ENCODE measurements at places on chromosomes 11 and 22. TPM values are rescaled to one million over a fixed set of nuclear protein-coding genes. Genes with fewer than 3 reads are reported as not detected.

The RGL4 gene
- not detected for total RNA-seq

The KRTAP5-8 gene
- not detected for total RNA-seq

The OR6A2 gene
- 0.15 TPM for total RNA-seq

The FREY1 gene
- 1.4 TPM for total RNA-seq

The TRIM48 gene
- not detected for total RNA-seq

The LRRC10B gene
- total RNA-seq = 0.23 TPM

Measured in Panc1 (cell line).